Activated CD4-positive, alpha-beta memory T cell treated with anti-CD3 and anti-CD28 coated beads for 36 hours (primary cell): ENCODE measurements at places on chromosomes 1 and 21. TPM values are rescaled to one million over a fixed set of nuclear protein-coding genes. Genes with fewer than 3 reads are reported as not detected.

FTCD gene
- 0.22 TPM for total RNA-seq

SELL gene
- total RNA-seq: 110 TPM

CD5L gene
- total RNA-seq: not detected

DNA sequence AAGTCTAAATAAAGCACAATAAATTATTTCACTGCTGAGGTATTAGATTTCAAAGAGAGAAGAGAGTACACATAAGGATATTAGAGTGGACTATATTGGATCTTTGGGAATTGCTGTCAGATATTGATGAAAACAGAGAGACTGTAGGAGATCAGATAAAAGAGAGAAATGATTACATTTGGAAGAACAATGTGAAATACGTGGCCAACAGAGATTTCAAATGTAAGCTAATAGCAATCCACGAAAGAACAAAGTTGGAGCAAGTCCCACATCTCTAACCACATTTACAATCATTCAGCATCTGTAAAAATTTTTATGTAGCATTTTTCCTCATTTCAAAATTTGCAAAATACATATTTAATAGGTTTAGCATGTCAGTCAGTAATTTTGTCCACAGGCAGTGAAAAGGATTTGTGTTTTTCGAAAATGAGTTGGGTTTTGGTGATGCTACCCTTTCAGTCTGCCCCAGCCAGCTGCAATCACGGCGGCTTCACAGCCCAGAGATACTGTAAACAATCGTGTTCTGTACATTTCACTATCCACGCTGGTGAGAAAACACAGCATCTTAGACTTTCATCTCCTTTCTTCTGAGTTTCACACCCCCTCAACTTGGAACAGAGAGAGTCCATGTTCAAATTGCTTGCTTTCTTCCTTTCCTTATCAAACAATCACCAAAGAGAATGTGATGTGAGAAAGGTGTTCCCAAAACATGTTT lies 209.1 kb upstream of the LYPLAL1 start:
- no peaks in the 10 kb centered on the region for H3K36me3 ChIP-seq
- H3K27ac ChIP-seq: no peak overlapping the region
- DNase-seq: no peak
- no peaks in the 10 kb centered on the region for H3K4me1 ChIP-seq

DNA sequence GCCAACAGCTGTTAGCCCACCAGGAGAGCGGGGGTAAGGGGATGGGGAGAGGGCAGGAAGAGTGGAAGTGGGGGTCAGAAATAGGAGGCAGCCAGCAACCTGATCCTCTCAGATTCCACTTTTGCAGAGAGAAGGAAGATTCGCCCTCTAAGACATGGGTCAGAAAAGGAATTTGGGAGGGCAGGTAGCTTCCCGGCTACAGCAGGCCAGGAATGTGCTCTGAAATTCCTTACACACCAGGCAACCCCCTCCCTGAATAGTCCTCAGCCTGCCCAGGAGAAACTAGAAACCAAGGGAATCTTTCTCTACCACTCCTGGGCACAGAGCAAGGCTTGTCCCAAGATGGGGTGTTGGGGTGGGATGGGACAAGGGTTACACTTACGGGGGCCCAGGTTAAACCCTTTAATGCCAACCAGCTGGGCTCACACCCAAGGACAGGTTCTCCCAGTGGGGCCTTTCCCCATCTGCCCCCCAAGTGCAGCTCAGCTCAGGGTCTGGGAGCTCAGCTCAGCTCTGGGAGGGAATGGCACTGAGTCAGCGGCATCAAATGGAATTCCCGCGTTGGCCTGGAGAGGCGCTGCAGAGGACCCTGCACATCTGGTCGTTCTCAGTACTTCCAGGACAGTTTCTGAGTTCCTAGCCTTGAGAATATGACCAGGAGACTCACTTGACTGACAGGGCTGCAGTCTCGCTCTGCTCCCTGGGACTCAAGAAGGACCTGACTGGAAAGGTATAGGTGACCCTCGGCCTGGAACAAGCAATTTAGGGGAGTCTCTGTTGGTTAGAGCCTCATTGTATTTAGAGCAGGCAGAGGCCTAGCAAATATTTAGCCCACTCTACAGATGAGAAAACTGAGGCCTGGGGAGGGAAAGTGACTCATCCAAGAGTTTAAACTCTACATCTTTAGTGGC lies 761 bp downstream of the TNNT2 start:
- peak; percentile 31 for DNase-seq
- no peak overlapping the region for H3K4me3 ChIP-seq
- H3K36me3 ChIP-seq: no peaks in the 10 kb centered on the region
- H3K4me1 ChIP-seq: no peaks in the 10 kb centered on the region
- H3K27ac ChIP-seq: no peak overlapping the region

GRCh38 chr21:14870853-14871149 lies 194.0 kb downstream of the NRIP1 start:
- DNase-seq: no peak
- no peaks in the 10 kb centered on the region for H3K4me1 ChIP-seq
- no peak overlapping the region for H3K4me3 ChIP-seq
- H3K36me3 ChIP-seq: no peaks in the 10 kb centered on the region
- H3K27me3 ChIP-seq: peaks cover 4% of the 10 kb centered on the region

DNA sequence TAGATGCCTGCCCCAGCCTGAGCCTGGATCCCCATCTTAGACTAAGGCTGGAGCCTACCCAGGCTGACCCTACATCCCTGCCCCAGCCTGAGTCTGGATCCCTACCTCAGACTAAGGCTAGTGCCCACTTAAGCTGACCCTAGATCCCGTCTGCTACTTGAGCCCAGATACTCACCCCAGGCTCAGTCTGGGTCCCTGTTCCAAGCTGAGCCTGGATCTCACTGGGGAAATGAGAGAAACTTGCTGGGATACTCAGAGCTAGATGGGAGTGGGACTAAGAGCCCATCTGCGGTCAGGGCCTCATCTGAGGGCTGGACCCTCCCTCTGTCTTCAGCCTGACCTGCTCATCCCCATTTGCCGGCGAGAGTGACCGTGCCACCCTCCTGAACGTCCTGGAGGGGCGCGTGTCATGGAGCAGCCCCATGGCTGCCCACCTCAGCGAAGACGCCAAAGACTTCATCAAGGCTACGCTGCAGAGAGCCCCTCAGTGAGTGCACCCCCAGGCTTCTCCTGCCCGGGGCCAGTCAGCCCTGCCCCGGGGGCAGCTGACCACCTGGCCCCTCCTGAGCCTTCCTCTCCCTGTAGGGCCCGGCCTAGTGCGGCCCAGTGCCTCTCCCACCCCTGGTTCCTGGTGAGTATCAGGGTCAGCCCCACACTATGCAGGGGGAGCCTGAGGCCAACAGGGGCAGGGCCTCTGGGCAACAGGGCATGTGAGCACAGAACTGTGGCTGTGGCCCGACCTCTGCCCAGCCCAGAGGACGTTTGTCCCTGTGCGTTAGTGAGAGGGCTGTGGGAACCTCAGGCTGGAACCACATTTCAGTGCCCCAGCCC lies 36.8 kb downstream of the TRIM11 start:
- no peak overlapping the region for H3K27ac ChIP-seq
- no peaks in the 10 kb centered on the region for H3K36me3 ChIP-seq
- no peaks in the 10 kb centered on the region for H3K27me3 ChIP-seq
- H3K4me1 ChIP-seq: no peaks in the 10 kb centered on the region
- H3K4me3 ChIP-seq: no peak overlapping the region

GRCh38 chr1:14794136-14794768 lies 195.8 kb downstream of the KAZN start:
- no peak overlapping the region for H3K27ac ChIP-seq
- no peak overlapping the region for H3K4me3 ChIP-seq
- no peaks in the 10 kb centered on the region for H3K4me1 ChIP-seq
- no peaks in the 10 kb centered on the region for H3K36me3 ChIP-seq
- DNase-seq: no peak
- peaks cover 2% of the 10 kb centered on the region for H3K27me3 ChIP-seq

DNA sequence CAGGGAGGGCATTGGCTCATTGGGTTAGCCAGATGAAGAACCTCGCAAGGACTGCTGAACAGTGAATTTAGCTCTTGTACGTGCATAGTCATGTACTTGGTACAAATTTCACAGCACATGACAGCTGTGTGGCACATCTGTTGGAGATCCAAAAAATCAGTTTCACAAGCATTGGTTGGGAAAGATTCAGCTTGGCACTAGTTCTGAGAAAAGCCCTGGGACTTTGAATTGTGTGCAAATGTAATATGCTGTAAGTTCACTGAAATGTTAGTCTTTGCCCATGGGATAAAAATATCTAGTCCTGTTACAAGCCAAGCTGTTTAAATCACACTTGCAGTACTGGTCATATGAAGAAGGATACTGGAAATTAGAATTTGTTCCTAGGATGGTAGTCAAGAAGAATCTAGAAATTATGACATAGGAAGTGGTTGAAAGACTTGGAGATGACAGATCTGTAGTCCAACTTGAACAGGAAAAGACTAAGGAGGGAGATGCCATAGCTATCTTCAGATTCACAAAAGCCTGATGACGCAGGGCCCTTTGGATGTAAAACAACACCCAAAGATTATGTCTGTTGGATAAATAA lies 19.2 kb downstream of the LAMC2 start:
- no peak overlapping the region for H3K4me3 ChIP-seq
- peaks cover 13% of the 10 kb centered on the region for H3K27me3 ChIP-seq
- H3K27ac ChIP-seq: no peak overlapping the region
- no peak for DNase-seq
- H3K4me1 ChIP-seq: no peaks in the 10 kb centered on the region

DNA sequence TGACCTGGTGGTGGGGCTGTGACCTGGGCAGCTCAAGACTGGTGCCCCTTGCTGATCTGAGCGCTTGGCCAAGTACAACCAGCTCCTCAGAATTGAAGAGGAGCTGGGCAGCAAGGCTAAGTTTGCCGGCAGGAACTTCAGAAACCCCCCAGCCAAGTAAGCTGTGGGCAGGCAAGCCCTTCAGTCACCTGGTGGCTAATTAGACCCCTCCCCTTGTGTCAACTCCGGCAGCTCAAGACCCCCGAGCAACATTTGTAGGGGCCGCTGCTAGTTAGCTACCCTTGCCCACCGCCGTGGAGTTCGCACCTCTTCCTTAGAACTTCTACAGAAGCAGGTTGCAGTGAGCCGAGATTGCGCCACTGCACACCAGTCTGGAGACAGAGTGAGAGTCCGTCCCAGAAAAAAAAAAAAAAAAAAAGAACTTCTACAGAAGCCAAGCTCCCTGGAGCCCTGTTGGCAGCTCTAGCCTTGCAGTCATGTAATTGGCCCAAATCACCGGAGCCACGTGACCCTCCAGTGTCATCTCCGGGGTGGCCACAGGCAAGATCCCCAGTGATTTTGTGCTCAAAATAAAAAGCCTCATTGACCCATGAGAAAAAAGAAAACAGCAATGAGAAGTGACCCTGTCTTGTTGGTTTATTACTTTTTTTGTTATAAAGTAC lies 39.3 kb upstream of the LGALS8 start:
- no peak overlapping the region for H3K4me3 ChIP-seq
- H3K27ac ChIP-seq: no peak overlapping the region
- H3K4me1 ChIP-seq: peaks cover 15% of the 10 kb centered on the region
- no peaks in the 10 kb centered on the region for H3K36me3 ChIP-seq

DNA sequence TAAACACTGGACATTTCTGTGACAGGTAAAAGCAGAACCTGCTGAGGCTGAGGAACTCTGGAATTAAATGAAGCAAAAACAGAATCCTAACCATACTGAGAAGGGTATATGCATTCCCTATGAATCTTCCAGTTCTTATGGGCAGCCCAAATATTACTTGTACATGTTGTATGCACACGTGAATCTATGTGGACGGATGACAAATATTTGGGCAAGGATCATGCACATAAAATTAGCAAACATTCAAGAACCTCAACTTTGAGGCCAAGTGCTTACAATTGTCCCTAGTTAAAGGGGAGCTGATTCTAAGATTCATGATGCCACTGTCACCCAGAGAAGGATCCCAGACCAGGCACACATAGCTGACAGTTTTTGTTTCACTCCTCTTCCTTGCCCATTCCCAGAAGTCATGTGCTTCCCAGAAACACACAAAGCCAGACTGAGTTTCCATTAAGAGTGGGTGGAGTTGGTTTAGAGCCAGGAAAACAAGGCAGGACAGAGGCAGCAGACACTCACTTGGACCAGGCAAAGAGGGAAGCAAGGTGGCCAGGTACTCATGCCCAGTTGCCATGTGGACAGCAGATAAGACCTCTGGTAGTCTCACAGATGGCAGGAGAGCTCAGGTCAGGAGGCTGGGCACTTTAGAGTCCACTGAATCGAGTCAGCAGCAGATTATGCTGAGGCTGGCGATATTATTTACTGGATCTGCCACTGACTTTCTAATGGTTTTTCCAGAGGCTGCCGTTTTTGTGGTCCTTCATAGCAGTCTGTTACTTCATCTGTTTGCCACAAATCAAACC lies 25.6 kb downstream of the AK2 start:
- no peak for DNase-seq
- H3K27me3 ChIP-seq: no peaks in the 10 kb centered on the region
- peaks cover 15% of the 10 kb centered on the region for H3K4me1 ChIP-seq
- peaks cover 68% of the 10 kb centered on the region for H3K36me3 ChIP-seq
- H3K4me3 ChIP-seq: no peak overlapping the region
- H3K27ac ChIP-seq: no peak overlapping the region

GRCh38 chr1:10823000-10823401 lies 26.6 kb upstream of the CASZ1 start:
- DNase-seq: no peak
- H3K4me1 ChIP-seq: no peaks in the 10 kb centered on the region
- no peak overlapping the region for H3K27ac ChIP-seq
- no peaks in the 10 kb centered on the region for H3K36me3 ChIP-seq

- H3K4me1 ChIP-seq: peaks cover 4% of the 10 kb centered on the region
- no peaks in the 10 kb centered on the region for H3K36me3 ChIP-seq
- H3K27ac ChIP-seq: no peak overlapping the region
Measured at GRCh38 chr1:85467929-85468540, 3.1 kb upstream of the DDAH1 start.

DNA sequence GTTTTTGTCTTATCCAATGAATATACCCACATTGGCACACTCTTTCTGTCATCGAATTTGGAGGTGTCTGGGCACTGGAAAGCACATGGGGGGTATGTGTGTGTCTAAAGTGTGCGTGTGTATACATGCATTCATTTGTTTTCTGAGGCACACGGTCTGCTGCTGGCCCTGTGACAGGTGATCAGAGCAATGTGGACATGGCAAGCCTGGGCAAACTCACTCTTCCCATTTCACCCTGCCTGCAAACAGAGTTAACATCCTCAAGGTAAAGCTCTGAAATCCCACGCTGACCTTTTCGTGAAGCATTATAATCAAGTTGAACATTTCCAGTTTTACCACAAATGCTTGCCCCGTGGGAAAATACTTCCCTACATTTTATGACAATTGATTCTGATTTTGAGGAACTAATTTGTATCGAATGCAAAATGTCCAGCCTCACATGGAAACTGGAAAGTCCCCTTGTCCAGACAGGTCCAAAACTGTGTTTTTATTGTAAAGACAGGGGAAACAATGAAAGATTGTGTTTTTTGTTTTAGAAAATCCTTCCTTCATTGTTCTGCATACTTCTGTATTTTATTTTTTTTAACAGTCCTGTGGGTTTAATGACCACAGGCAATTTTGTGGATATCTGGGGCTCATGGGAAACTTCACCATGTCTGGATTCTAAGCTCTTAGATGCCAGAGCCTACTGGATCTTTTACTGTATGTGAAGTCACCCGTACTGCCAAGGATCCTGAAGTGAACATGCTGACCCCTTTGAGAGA lies 160.9 kb downstream of the PBX1 start:
- H3K4me1 ChIP-seq: no peaks in the 10 kb centered on the region
- H3K27me3 ChIP-seq: no peaks in the 10 kb centered on the region
- no peak for DNase-seq
- H3K36me3 ChIP-seq: no peaks in the 10 kb centered on the region
